ENCODE measurements at places on chromosomes 2 and 18.

- H3K27me3 ChIP-seq = no peaks in the 10 kb centered on the region
- no peaks in the 10 kb centered on the region for H3K36me3 ChIP-seq
- no peak for DNase-seq
- H3K4me3 ChIP-seq = peak overlapping the region; percentile 49
Measured at GRCh38 chr2:96413323-96413722, 77.8 kb downstream of the NCAPH start.

- no peak overlapping the region for H3K27ac ChIP-seq
- no peak overlapping the region for H3K4me3 ChIP-seq
- no peak for DNase-seq
- H3K27me3 ChIP-seq = no peaks in the 10 kb centered on the region
- H3K4me1 ChIP-seq = no peaks in the 10 kb centered on the region
- H3K36me3 ChIP-seq = no peaks in the 10 kb centered on the region
Measured at GRCh38 chr2:171819453-171819852, 74.6 kb downstream of the SLC25A12 start.

GRCh38 chr18:57660961-57661360, 39.3 kb upstream of the NARS1 start:
- H3K27ac ChIP-seq = no peak overlapping the region
- peaks cover 15% of the 10 kb centered on the region for H3K36me3 ChIP-seq
- no peaks in the 10 kb centered on the region for H3K27me3 ChIP-seq
- H3K4me1 ChIP-seq = no peaks in the 10 kb centered on the region
- no peak overlapping the region for H3K4me3 ChIP-seq

DNA sequence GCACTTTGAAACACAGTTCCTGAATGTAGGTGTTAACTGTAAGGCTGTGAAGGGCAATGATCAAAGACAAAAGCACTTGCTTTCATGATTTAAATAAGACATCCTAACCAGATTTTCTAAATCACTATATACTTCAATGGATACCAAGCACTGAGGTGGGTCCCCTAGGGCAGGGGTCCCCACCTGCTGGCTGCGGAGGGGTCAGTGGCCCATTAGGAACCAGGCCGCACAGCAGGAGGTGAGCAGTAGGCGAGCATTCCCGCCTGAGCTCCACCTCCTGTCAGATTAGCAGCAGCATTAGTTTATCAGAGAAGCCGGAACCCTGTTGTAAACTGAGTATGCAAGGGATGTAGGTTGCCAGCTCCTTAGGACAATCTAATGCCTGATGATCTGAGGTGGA, 7.1 kb downstream of the NFE2L2 start:
- H3K36me3 ChIP-seq = no peaks in the 10 kb centered on the region
- H3K27ac ChIP-seq = no peak overlapping the region
- DNase-seq = no peak
- peaks cover 8% of the 10 kb centered on the region for H3K4me1 ChIP-seq

DNA sequence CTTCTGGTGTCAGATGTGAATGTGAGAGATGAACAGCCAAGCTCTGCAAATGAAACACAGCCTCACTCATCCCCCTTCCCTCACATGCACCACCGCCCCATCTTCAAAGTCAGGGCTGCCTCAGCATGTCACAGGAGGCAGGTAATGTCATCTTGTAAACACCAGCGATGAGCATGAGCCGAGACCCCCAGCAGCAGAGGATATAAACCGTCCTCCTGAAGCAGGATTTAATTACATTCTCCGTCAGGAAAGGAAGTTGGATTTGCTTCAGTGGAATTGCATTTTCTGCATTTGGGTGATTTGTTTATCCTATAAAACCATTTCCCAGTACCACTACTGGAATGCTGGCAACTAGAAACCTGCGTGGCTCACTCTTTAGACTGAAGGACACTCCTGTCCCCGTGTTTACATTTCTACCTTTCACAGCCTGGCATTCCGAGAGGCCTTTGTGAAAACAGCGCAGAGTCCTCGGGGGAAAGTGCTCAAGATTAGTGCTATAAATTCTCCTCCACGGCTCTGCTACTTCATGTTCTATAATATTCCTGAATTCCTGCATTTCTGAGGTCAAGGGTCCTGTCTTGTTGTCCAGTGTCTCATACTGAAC, 619.2 kb downstream of the IRS1 start:
- peaks cover 6% of the 10 kb centered on the region for H3K4me1 ChIP-seq
- no peak overlapping the region for H3K4me3 ChIP-seq
- DNase-seq = no peak
- no peaks in the 10 kb centered on the region for H3K27me3 ChIP-seq

DNA sequence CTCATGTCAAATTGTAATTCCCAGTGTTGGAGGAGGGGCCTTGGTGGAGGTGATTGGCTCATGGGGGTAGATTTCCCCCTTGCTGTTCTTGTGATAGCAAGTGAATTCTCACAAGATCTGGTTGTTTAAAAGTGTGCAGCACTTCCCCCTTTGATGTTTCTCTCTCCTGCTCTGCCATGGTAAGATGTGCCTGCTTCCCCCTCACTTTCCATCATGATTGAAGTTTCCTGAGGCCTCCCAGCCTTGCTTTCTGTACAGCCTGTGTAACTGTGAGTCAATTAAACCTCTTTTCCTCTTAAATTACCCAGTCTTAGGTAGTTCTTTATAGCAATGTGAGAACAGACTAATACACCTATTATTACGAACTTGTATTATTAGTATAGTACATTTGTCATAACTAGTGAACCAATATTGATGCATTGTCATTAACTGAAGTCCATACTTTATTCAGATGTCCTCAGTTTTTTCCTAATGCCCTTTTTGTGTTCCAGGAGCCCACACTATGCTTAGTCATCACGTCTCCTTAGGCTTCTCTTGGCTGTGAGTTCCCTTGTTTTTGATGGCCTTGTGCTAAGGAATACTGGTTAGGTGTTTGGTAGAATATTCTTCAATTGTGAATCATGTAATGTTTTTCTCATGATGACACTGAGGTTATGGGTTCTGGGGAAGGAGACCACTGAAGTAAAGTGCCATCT, 4.5 kb upstream of the MAP3K2 start:
- no peaks in the 10 kb centered on the region for H3K36me3 ChIP-seq
- no peak for DNase-seq
- H3K27me3 ChIP-seq = no peaks in the 10 kb centered on the region
- no peak overlapping the region for H3K4me3 ChIP-seq

GRCh38 chr2:11396021-11396420, 51.6 kb upstream of the ROCK2 start:
- no peak overlapping the region for H3K27ac ChIP-seq
- H3K4me3 ChIP-seq = no peak overlapping the region
- peaks cover 3% of the 10 kb centered on the region for H3K4me1 ChIP-seq
- DNase-seq = no peak

- H3K27ac ChIP-seq = no peak overlapping the region
- no peak for DNase-seq
Measured at GRCh38 chr2:194826241-194826640, 830.8 kb upstream of the SLC39A10 start.

- no peaks in the 10 kb centered on the region for H3K27me3 ChIP-seq
- no peaks in the 10 kb centered on the region for H3K36me3 ChIP-seq
- H3K4me1 ChIP-seq = no peaks in the 10 kb centered on the region
- DNase-seq = no peak
Measured at GRCh38 chr2:169287666-169288065, 74.7 kb downstream of the LRP2 start.

GRCh38 chr2:236600892-236601291, 31.3 kb downstream of the ACKR3 start:
- no peak overlapping the region for H3K27ac ChIP-seq
- no peaks in the 10 kb centered on the region for H3K27me3 ChIP-seq
- H3K4me1 ChIP-seq = no peaks in the 10 kb centered on the region
- H3K4me3 ChIP-seq = no peak overlapping the region
- no peak for DNase-seq
- H3K36me3 ChIP-seq = no peaks in the 10 kb centered on the region

Data from aorta (tissue), 5 donors.